ENCODE measurements at places on chromosomes 6 and 20. TPM values are rescaled to one million over a fixed set of nuclear protein-coding genes. Genes with fewer than 3 reads are reported as not detected.

DNA sequence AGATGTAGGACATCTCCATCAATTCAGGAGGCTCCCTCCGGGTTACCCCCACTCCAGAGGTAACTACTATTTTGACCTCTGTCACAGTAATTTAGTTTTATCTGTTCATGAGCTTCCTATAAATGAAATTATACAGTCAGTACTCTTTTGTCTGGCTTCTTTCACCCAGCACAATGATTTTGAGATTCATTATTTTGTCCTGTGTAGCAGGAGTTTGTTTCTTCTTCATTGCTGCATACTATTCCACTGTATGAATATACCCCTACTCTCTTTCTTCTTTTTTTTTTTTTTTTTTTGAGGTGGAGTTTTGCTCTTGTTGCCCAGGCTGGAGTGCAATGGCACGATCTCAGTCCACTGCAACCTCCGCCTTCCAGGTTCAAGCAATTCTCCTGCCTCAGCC, 11.8 kb upstream of the AP5S1 start:
- no peak for DNase-seq
- peak overlapping the region; percentile 89 for H3K27ac ChIP-seq
- no peaks in the 10 kb centered on the region for H3K27me3 ChIP-seq
- H3K4me1 ChIP-seq, result peaks cover 55% of the 10 kb centered on the region
- H3K4me3 ChIP-seq, result no peak overlapping the region

DNA sequence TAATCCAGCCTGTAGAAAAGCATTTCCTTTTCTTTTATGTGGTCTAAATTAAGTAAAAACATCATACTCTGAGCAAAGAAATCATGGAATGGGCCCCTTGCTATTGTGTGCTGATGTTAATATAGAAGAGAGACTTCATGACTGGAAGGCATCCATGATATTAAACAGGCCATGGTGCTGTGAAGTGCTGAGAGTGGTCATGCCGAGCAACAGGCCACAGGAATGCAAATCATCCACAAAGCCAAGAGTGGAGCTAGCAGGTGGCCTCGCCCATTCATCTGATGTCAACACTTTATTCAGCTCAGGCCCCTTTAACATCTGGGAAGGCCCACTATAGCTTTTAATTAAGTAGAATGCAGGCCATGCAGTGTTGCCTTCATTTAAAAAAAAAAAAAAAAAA, 115.2 kb upstream of the HMGCLL1 start:
- DNase-seq, result no peak
- H3K4me1 ChIP-seq, result no peaks in the 10 kb centered on the region
- H3K4me3 ChIP-seq, result no peak overlapping the region

DNA sequence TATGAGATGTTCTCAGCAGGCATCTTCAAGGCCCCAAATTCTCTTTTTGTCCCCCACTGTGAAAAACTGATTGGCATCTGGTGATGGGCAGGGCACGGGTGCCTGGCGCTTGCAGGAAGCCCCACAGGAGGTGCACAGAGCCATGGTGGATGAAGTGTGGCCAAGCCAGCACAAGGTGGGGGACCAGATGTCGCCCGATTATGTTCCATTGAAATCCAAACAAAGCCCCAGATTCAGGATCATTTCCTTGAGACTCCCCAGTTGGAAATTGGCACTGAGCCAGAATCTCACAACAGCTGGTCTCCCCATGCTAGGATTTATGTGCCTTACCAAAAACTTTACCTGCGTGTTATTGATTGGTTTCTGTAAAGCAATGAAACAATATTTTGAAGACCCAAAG, 186.1 kb downstream of the ADAT2 start:
- peak; percentile 80 for DNase-seq
- no peak overlapping the region for H3K27ac ChIP-seq
- no peaks in the 10 kb centered on the region for H3K36me3 ChIP-seq
- H3K4me3 ChIP-seq, result no peak overlapping the region

- H3K36me3 ChIP-seq, result no peaks in the 10 kb centered on the region
- H3K4me3 ChIP-seq, result no peak overlapping the region
- DNase-seq, result no peak
- no peaks in the 10 kb centered on the region for H3K4me1 ChIP-seq
Observed at GRCh38 chr6:20153194-20153593, 59.1 kb downstream of the MBOAT1 start.

DNA sequence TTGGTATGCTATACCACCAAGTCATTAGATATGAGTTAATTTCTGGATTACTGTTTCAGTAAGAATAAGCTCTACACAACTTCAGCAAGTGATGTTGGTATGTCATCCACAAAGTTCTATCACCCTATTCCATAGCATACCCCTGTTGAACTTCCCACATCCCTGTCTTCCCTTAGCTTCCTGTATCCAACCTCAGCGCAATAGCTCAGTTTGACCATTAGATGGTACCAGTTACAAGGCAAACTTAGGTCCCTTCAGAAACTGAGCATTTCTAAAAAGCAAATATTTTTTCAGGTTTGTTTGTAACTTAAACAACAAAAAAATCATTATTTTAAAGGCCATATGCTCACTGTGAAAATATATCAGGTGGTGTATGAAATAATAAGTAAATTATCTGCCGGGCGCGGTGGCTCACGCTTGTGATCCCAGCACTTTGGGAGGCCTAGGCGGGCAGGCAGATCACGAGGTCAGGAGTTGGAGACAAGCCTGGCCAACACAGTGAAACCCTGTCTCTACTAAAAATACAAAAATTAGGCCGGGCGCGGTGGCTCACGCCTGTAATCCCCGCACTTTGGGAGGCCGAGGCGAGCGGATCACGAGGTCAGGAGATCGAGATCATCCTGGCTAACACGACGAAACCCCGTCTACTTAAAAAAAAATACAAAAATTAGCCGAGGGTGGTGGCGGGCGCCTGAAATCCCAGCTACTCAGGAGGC, 8.8 kb upstream of the MOG start:
- DNase-seq, result no peak
- H3K27me3 ChIP-seq, result no peaks in the 10 kb centered on the region
- peaks cover 14% of the 10 kb centered on the region for H3K4me1 ChIP-seq

DNA sequence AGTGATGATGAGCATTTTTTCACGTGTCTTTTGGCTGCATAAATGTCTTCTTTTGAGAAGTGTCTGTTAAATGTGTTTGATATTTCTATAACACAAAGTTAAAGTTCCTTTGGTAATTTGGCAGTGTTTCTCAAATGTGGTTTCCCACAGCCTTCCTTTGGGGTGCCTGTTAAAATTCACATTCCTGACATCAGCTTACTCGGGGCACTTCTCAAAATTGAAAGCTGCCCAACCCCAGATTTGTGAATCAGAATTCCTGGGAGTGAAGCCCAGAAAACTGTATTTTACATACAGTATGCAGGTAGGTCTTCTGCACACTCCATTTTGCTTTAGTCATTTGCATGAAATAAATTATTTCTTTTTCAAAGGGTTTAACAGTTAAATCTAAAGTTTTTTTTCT, 207.9 kb downstream of the GMPR start:
- no peaks in the 10 kb centered on the region for H3K27me3 ChIP-seq
- H3K27ac ChIP-seq, result no peak overlapping the region
- DNase-seq, result no peak
- no peak overlapping the region for H3K4me3 ChIP-seq

DNA sequence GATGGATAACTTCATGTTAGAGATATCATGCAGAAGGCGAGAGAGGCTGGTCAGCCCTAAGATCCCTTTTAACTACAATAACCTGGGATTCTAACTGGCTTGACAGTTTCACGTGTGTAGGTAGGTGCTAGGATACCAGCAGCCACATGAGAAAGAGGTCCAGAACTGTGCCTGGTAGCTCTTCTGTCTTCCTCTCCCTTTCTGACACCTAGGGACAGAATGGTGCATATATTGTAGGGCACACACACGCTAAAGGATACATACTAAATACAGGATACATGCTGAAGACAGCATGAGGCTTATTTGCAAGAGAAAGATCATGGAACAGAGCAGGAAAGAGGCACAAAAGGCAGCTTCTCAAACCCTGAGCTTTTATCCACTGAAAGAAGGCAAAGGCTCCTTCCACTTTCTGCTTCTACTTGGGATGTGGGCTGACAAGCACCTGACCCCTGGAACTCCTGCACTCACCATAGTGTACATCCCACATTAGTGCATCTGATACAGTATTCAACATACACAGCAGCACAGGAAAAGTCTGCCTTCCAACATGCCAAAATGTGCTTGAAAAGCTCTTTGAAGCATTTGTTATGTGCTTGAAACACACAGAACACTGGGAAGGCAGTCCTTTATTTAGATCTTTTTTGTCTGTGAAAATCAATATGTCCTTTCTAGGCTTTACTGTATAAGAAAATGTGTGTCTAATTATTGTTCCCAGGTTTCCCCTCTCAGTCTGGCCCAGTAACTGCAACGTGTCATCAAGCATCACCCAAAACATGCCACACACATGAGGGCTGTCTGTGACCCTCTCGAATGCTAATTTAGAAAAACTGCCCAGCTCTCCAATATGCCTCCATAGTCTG, 3.2 kb downstream of the SLC22A23 start:
- peaks cover 29% of the 10 kb centered on the region for H3K4me1 ChIP-seq
- DNase-seq, result no peak
- no peak overlapping the region for H3K27ac ChIP-seq
- H3K4me3 ChIP-seq, result peak overlapping the region; percentile 67

GRCh38 chr6:20400456-20401204, 1.0 kb upstream of the E2F3 start:
- no peaks in the 10 kb centered on the region for H3K36me3 ChIP-seq
- H3K27me3 ChIP-seq, result no peaks in the 10 kb centered on the region
- peak; percentile 6 for DNase-seq

- H3K27ac ChIP-seq, result no peak overlapping the region
- H3K4me3 ChIP-seq, result no peak overlapping the region
- peaks cover 59% of the 10 kb centered on the region for H3K36me3 ChIP-seq
- no peaks in the 10 kb centered on the region for H3K4me1 ChIP-seq
Observed at GRCh38 chr20:417801-418342, 9.8 kb downstream of the RBCK1 start.

GRCh38 chr20:44616604-44616964, 34.2 kb downstream of the PKIG start:
- no peak overlapping the region for H3K4me3 ChIP-seq
- H3K27me3 ChIP-seq, result no peaks in the 10 kb centered on the region

- H3K27me3 ChIP-seq, result no peaks in the 10 kb centered on the region
- no peak overlapping the region for H3K27ac ChIP-seq
- no peak overlapping the region for H3K4me3 ChIP-seq
- no peaks in the 10 kb centered on the region for H3K36me3 ChIP-seq
- no peaks in the 10 kb centered on the region for H3K4me1 ChIP-seq
Observed at GRCh38 chr6:22904431-22904830, 335.1 kb downstream of the HDGFL1 start.

- H3K4me3 ChIP-seq, result no peak overlapping the region
Observed at GRCh38 chr6:123897965-123898364, 94.3 kb downstream of the NKAIN2 start.

DNA sequence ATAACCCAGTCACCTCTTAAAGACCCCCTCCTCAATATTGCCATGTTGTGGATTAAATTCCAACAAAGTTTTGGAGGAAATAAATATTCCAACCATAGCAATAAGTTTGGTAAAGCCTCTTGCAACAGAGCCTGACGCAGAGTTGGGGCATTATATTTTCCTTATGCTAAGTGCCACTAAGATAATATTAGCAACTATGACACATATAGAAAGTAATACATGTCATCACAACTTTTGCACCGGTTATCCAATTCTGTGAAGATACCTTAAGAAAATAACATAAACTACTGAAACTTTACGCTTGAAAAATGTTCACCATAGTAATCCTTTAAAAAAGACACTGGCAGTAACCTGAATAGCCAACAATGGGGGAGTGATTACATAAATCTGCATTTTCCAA, 52.2 kb upstream of the TRERF1 start:
- H3K27me3 ChIP-seq, result no peaks in the 10 kb centered on the region
- no peak for DNase-seq
- H3K27ac ChIP-seq, result no peak overlapping the region
- H3K36me3 ChIP-seq, result no peaks in the 10 kb centered on the region
- H3K4me3 ChIP-seq, result no peak overlapping the region
- H3K4me1 ChIP-seq, result no peaks in the 10 kb centered on the region

GRCh38 chr6:124961777-124962638, at the start of gene RNF217:
TSS of gene RNF217 (plus strand) at chr6:124962437. CDS start at chr6:124962545, 108 bp downstream.
- H3K27me3 ChIP-seq, result no peaks in the 10 kb centered on the region
- peak within 1 kb of the TSS; percentile 91 for H3K27ac ChIP-seq
- no peaks in the 10 kb centered on the region for H3K36me3 ChIP-seq

DNA sequence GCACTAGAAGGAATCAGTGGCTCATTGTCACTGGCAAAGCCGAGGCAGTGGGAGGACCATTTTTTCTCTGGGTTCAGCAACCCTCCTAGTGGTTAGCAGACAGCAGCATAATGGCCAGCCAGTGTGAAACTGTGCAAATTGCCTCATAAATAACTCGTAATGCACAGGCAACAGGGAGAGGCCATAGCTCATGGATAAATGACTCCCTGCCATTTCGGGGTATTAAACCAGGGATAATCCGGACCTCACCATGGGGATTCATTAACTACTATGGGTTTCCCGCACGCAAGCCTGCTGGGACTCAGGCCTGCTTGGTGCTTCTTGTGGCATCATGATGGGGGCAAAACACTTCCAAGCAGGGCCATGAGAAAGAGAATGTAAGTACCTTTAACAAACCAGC, 158.2 kb upstream of the CHD6 start:
- DNase-seq, result peak; percentile 29
- H3K27ac ChIP-seq, result no peak overlapping the region
- H3K4me3 ChIP-seq, result no peak overlapping the region

DNA sequence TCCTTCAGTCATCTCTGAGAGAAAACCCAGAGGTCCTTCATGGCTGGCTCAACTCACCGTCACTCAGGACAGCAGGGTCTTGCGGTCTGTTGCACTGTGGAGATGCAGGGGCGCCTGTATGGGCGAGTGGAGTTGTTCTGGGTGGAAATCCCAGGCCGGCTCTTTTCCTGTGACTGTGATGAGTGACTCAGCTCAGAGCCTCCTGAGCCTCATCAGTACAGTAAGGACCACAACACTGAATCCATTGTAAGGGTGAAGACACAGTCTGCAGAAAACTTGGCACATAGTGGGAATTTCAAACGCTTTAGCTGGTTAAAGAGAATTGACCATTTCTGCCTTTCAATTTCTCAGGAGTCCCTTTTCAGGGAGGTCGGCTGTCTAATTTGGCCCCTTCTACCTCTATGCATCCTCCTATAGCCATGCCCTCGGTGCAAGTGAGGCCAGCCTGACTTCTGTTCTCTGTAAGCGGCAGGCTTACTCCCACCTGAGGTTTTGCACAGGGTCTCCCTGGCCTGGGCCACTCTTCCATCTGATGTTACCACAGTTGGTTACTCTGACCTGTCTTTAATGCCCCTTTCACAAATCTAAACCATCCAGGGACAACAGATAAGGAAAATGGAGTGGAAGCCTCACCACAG, 35.5 kb upstream of the TBXT start:
- no peaks in the 10 kb centered on the region for H3K4me1 ChIP-seq
- no peaks in the 10 kb centered on the region for H3K36me3 ChIP-seq

DNA sequence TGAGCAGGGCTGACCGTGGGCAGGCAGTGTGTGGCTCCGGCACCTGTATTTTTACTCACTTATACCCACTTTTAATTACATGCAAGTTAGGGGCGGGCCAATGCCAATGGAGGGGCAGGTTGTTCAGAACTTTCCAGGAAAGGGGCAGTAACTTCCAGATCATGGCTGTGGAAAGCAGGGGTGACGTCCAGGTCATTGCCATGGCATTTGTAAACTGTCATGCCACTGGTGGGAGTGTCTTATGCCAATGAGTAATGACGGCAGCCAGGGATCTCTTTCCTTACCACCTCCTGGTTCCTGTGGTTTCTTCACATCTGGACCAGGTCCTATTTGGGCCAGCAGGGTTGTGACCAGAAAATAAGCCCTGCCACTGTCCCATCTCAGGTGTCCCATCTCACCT, 258.7 kb downstream of the THBS2 start:
- H3K36me3 ChIP-seq, result no peaks in the 10 kb centered on the region
- H3K27me3 ChIP-seq, result no peaks in the 10 kb centered on the region
- no peak overlapping the region for H3K27ac ChIP-seq
- H3K4me3 ChIP-seq, result no peak overlapping the region
- no peaks in the 10 kb centered on the region for H3K4me1 ChIP-seq

The C2 gene
- total RNA-seq, result 8.4 TPM

The KCNQ2 gene
- 30.7 TPM for total RNA-seq

The TSBP1 gene
- total RNA-seq, result not detected

The E2F3 gene
- 5.4 TPM for total RNA-seq

The HLA-DPB1 gene
- 21.3 TPM for total RNA-seq

The YTHDF1 gene
- 20.9 TPM for total RNA-seq

All from spinal cord (tissue), 10 donors.